Activated CD8-positive, alpha-beta memory T cell treated with anti-CD3 and anti-CD28 coated beads, Interleukin-2, amount 50 U/mL, for 4 hours (primary cell): ENCODE measurements at places on chromosomes 13 and 19.

- no peak for DNase-seq
Observed at GRCh38 chr13:71252184-71252704, 614.8 kb downstream of the DACH1 start.

DNA sequence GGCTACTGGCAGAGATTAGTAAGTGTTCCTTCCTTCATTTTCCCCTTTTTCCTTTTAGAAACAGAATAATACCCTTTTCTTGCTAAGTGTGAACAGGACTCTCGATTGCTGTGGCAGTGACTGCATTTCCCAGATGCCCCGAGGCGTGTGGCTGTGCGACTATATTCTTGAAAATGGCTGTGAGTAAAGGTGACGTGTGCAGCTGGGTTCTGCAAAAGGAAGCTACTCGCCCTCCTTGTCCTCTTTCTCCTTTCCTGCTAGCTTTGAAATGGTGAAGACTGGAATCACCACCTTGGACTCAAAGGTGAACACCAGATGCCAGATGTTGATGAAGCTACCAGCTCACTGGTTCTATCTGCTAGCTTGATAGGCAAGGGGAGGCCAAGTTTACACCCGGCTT, 121.4 kb downstream of the MIPEP start:
- DNase-seq = no peak

GRCh38 chr19:16525751-16526481, 16.3 kb downstream of the CHERP start:
- no peak for DNase-seq

DNA sequence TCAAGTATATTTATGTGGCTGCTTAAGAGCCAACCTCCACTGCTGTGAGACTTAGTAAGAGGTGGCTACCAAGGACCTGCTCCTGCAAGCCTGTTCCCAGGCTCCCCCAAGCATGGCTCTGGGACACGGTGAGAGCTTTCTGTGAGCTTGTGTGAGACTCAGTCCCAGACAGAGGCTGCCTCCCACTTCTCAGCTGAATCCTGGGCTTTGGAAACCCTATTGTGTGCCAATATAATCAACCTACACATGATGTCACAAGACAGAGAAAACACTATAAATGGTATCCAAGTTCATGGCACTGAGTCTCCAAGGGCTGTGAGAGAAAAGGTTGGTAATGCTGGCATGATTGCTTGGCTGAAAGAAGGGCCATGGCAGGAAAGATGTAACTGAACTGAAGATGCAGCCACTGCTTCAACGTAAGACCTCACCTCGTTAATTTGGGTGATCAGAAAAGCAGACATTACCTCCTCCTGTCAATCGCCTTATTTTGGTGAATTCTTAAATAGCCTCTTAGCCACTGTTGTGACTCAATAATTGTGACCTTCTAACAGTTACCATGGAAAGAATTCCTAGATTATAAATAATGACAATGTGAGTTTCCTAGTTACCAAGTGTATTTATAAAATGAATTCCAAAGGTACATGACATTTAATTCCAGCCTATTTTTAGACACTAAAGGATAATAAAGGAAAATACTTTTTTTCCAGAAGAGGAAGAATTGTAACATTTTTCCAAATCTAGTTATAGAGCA, 332.0 kb downstream of the IRS2 start:
- no peak for DNase-seq

- DNase-seq = no peak
Observed at GRCh38 chr13:44796597-44797490, 192.4 kb downstream of the NUFIP1 start.

GRCh38 chr19:2574478-2574931, 98.6 kb downstream of the GADD45B start:
- DNase-seq = no peak

DNA sequence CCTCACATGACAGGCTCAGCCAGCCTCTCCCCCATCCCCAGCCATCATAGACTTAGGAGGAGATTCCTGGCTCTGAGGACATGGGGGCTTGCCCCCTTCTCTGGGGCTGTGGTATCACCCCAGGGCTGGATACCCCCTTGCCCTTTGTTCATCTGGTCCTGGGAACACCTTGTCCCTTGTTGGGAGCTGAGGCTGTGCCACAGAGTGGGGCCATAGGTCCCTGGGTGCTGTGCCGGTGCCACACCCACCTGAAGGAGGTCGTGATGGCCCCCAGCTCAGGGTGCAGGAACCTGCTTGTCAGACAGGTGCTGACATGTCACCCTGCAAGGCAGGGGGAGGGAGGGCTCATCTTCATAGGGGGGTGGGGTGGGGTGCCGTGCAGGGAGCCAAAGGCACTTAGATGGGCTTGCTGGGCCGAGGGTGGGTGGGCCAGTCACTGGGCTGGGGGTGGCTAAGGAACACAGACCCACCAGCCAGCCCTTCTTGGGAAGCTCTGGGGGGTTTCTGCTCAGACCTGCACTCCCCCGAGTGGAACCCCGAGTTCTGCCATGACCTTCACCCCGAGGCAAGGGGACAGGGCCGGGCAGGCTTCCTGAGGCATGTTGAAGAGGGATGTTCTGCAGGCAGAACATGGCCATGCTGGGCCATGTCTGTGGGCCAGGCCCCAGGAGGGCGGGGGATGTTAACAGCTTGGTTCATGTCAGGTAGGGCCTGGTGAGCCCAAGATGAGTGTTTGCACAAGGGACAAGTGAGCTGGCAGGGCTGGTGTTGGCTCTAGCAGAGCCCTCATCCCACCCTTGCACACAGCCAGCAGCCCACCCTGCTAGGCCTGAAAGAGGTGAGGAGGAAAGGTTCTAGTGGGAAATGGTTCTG, 28.0 kb downstream of the TSSK6 start:
- DNase-seq = no peak

DNA sequence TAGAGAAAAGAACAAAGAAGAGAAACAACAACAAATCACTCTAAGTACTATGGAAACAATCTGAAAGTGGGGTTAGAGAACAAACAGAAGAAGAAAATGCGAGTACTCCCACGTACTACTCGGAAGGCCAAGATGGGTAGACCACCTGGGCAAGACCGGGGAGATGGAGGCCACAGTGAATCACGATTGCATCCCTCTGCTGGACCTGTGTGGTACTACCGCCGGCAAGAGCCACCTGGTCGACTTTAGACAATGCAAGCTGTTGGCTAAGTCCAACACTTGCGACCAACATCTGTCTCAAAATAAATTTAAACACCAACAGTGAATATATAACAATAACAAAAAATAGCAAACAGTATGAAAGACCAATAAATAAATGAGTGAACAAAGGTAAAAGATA, 45.5 kb upstream of the ZNF91 start:
- no peak for DNase-seq

DNA sequence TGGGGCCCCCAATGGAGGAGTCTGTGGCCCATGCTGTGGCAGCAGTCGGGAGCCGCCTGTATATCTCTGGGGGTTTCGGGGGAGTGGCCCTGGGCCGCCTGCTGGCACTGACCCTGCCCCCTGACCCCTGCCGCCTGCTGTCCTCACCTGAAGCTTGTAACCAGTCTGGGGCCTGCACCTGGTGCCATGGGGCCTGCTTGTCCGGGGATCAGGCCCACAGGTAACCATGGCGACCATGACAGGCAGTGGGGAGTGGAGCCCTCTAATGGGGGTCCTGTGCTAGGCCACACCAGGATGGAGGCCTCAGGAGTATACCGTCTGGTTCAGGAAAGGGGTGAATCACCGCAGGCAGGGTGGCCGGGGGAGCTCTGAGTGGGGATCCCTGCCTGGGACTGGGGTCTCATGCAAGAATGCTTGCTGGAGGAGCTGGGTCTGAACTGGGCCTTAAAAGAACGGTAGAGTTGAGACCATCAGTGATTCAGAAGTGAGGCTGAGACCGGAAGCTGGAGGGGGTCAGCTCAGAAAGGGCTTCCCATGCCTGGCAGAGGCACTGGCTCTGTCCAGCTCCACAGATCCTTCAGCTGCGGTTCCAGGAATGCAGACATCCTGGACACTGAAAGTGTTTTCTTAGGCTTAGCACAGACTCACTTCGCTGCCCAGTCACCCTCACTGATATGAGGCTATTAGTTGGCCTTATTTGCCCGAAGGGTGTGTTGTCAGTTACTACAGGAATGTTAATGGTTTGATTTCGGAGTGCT, 29.1 kb downstream of the CNFN start:
- DNase-seq = no peak

DNA sequence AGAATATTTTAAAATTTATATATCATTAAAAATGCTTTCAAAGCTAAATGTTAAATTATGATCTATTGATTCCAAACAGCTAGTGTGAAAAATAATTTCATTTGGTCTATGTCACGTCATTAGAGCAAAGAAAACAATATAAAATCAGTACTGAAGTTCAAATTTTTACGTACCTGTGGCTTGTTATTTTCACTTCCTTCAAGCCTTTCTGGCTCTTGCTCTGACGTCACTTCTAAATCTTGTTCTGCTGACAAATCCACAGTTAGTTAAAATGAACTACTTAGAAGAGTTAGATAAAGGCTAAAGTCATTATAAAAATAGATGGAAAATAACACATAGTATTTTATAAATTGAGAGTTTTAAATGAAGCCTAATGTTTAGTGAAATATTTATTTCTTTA, 147.7 kb upstream of the TUBA3C start:
- DNase-seq = no peak

GRCh38 chr13:45828256-45828968, 23.1 kb downstream of the SIAH3 start:
- DNase-seq = no peak
